ENCODE measurements at places on chromosomes 2 and 18.
A peak's percentile ranks its signal among the peaks of the same experiment; 100 is the strongest.

DNA sequence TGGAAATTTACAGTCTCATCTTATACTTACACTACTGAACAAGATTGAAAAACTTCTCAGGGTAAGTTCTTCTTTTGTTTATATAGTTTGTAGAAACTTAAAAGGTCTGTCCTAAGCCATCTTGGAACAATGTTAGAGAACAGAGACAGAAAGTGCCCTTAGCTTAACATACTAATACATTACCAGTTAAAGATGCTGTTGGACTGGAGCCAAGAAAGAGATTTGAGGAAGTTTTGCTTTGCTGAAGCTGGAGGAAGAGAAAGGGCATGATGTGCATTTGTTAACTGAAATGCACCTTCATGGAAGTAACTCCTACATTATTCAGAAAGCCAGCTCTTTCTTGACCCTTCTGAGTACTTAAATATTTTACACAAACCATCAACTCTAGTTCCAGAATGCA, 66.5 kb upstream of the TNFRSF11A start:
- DNase-seq = peak; percentile 39

GRCh38 chr18:62720048-62720447, 4.7 kb downstream of the PHLPP1 start:
- DNase-seq = no peak

DNA sequence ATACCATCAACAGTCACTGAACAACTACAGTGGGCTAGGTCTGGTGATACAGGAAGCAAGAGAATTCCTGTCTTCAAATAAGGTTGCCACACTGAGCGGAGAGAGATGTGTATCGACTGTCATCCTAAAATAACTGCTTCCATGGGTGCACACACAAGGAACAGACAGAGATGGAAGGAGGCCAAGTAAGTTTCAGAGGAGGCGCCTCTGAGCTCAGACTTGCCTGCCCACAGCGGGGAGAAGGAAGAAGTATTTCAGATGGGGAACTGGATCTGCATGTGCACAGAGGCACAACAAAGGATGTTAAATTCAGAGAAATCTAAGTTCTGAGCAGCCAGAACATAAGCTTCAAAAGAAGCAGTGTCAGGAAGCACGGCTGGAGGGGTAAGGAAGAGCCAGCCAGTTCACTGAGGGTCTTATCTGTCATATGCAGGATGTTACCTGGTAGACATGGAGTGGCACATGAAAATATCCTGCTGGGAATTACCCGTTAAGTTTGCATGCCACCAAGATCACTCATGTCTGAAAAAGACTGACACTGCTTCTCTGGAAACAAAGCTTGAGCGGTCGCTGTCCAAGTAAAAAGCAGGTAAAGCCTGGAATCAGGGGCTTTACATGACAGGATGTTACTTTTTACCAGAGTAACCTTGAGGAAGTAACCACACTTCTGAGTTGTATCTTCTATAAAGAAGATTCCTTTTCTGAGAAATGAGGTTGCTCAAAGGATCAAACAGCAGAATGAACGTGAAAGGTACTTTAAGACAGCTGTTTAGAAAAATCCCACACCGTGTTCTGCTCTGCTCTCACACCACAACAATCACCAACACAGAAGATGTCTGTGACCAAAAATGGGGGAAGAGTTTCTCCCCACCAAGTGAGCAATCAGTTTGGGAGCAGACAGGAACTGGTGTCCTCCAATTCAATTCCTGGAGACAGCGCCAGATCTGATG, 260.2 kb downstream of the NBAS start:
- no peak for DNase-seq

DNA sequence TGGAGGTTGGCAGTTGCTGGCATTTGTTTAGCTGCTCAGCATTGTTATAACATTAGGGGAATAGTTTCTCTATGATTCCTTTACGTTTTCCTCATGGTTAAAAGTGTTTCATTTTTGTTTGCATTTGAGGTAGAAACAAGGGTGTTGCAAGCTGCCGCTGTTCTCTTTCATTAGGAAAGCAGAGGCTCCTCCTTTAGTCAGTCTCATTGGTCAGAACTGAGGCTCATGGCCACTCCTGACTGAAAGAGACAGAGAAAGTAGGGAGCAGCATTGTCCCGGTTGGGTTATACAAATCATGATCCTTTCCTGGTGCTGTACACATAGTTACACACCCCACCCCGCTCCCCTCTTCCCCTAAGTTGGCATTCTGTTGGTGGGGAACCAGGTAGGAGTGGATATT, 59.8 kb upstream of the PTH2R start:
- DNase-seq = no peak

- DNase-seq = no peak
Measured at GRCh38 chr2:128494640-128495321, 176.1 kb upstream of the HS6ST1 start.

DNA sequence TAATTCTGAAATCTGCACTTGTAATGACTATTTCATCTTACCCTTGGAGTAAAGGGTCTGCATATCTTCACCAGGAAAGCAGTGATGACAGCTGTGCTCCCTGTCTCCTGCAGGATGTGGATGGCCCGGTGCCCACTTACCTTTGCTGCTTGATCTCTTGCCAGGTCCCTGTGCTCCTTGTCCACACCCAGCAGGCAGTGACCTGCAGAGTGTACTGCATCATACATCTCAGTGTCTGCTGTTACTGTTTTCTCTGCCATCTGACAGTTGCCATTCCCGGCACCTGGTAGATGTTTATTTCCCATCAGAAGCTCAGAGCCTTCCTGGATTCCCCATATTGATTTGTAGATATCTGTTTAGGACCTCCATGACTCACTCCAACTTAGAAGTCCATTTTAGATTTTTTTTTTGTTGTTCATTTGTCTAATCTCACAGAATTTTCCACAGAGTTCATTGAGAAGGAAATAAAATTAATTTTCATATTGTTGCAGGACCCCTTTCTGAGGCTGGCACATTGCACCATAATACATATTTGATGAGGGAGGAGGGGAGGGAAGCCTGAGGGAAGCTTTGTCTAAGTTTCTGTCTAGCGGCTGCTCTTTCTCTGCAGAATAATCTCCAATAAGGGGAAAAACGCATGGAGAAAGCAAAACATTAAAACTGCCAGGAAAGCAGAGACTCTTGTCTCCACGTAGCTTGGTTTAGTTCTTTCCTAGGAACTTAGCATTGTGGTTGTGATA, 697.5 kb upstream of the RAB6C start:
- no peak for DNase-seq

DNA sequence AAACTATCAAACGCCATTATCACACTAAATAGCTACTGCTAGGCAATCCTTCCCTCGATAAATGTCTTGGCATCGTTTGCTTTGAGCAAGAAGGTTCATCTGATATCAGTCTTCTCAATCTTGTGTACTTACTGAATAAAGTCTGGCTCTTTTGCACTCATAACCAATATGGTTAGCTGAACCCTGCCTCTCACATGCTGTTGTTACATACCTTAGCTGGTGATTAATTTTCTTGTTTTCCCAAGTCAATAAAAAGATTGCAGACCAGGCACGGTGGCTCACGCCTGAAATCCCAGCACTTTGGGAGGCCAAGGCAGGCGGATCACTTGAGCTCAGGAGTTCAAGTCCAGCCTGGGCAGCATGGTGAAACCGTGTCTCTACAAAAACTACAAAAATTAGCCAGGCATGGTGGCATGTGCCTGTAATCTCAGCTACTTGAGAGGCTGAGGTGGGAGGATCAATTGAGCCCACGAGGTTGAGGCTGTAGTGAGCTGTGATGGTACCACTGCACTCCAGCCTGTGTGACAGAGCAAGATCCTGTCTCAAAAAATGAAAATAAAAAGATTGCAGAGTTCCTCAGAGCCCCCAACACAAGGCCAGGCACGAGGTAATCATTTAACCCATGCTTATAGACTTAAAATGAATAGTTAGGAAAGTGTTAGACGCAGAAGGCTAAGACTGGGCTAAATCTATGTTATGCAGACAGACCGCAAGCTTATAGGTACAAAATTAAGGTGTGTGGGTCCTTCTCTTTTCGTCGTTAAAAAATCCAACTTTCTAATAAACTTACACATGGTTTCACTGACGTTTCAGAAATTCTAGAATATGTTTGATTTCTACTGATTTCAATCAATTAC, 177.5 kb downstream of the ALPK2 start:
- DNase-seq = no peak

- DNase-seq = no peak
Measured at GRCh38 chr2:128169497-128169896, 78.5 kb downstream of the UGGT1 start.

DNA sequence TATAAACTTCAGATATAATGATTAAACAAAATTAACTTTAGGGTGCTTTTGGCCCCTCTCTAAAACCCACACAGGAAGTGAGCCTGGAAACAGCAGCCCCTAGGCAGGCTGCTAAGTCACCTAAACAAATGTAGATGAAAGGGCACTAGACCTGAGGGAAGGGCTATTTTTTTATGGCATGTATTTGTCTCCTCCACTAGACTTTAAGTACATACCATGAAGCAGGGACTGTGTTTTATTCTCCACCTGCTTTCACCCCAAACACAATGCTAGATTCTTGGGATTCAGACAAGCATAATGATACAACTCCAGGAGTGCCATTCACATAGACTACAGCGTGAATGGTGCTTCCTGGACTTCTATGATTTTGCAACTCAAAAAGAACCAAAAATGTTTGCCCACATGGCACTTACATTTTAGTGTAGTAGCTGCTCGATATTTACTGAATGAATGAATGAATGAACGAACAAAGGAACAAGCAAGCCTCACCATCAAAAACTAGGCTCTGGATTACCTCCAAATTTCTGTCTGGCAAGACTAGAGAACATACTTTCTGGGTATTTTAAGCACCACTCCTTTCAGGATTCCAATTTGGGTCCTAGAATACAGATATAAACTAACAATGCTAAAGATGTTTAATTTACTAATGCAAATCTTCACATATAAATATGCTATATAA, 10.1 kb downstream of the ATAD2B start:
- DNase-seq = no peak

DNA sequence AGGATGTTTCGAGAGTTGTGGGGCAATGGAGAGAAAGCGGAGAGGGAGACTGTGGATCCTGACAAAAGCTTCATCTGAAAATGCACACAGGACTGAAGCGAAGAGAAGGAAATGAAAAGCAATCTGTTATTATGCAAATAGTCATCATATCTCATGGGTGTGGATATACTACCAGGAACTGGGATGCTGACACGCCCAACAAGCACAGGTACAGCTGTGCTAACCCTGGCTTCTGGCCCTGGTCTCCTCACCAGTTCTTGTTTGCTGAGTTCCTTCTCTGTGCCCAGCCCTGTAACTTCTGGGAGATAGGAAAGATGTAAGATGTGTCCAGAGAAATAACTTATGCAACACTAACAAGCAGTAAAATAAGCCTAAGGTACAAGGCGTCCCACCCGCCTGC, 358.8 kb downstream of the CMPK2 start:
- no peak for DNase-seq

GRCh38 chr2:25624635-25625034, 48.7 kb downstream of the DTNB start:
- no peak for DNase-seq

DNA sequence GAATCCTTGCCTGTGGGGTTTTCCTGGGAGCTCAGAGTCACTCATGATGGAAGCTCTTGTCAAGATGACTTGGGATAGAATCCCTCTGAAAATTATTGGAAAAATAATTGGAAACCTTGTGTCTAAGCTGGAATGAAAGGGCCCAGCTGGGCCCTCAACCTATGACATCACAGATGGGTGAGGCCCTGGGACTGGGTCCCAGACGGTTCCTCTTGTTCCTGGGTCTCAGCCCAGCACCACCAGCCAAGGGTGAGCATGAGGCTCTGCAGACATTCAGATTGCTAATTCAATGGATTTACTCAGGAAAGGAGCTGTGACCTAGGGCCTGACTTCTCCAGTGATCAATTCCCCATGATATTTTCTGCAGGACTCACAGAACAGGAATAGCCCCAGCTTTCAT, 188.3 kb upstream of the MYT1L start:
- DNase-seq = no peak

DNA sequence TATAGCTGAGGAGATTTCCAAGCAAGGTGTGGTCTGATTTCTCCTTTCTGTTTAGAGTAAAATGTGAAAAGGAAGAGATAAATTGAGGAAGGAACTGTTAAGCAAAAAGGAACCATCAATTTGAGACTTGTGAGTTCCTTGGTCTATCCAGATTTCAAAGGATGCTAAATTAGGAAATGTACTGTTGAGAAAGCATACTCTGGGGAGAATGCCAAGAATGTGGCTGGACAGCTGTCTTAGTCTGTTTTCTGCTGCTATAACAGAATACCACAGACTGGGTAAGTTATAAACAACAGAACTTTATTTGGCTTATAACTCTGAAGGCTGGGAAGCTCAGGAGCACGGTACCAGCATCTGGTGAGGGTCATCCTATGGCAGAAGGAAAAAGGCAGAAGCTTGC, 1097.2 kb downstream of the TDRD15 start:
- no peak for DNase-seq

DNA sequence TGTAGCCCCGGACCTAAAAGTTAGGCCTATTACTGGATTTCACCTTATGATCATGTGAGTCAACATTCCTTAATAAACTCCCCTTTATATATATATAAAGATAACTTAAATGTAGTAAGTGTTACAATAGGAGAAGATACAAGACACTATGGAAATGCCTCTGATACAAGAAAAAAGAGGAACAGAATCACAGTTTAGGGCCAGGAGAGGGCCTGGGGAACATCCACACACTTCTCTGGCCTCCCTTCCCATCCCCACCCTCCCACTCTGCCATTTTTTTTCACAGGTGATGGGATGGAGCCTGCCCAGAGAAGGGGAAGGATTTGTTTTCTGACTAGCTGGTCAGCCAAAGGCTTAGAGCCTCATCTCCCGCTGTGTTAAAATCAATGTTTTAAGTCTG, 6.4 kb downstream of the CDC42EP3 start:
- no peak for DNase-seq

- DNase-seq = no peak
Measured at GRCh38 chr2:60347781-60348180, 205.7 kb downstream of the BCL11A start.

- DNase-seq = no peak
Measured at GRCh38 chr18:53147472-53147871, 807.5 kb downstream of the DCC start.

DNA sequence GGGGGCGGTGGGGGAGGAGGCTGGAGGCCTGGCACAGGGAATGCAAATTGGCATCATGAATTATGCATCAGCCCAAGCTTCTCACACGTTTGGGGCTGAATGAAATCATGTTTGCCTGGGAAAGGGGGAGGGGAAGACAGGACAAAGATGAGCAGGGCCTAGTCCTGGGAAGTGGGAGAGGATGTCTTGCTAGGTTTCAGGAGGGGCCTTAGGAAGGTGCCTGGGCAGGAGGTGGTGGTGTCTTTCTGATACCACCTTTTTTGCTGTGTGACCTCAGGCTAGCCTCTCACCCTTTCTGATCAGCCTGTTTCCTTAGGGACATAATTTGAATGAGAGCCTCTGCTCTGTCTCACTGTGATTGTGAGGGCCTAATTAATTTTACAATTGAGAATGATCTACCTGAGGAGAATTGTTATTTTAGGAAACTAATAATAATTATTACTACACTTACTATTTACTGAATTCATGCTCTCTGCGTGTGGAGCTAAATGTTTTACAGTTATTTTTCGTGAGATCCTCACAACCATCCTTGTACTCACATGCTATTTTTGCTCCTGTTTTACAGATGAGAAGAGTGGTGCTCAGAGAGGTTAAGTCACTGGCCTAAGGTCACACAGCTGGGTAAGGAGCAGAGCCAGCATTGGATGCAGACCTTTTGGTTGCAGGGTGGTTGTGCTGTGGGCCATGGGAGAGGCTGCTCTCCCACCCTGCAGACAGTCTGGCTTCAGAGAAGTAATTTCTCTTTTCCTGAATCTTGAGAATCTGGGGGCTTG, 39.6 kb downstream of the INHBB start:
- DNase-seq = no peak

GRCh38 chr2:158539176-158540005, 82.6 kb downstream of the PKP4 start:
- DNase-seq = no peak

GRCh38 chr18:59012815-59013705, 126.6 kb upstream of the SEC11C start:
- DNase-seq = no peak

All from NCI-H82 (cell line).